ENCODE measurements at places on chromosomes 6 and 20.

DNA sequence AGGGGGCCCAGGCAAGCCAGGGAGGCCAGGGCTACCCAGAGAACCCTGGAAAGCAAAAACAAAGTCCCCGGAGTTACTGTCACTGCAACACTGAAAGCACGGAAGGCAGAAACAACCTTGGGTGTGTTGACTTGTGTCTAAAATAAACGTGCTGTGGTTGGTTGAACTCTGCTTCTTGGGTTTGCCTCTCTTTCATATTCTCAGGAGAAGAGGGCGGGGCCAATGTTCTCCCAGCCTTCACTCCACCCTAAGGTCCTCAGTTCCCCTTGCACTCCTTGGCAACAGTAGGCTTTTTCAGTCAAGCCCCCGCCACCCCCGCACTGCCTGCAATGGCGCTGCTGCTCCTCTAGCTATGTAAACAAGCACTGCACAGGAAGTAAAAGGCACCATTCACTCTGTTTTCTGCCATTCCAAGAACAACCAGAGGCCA is 60.9 kb downstream of the COL9A1 start:
- no peak for DNase-seq

DNA sequence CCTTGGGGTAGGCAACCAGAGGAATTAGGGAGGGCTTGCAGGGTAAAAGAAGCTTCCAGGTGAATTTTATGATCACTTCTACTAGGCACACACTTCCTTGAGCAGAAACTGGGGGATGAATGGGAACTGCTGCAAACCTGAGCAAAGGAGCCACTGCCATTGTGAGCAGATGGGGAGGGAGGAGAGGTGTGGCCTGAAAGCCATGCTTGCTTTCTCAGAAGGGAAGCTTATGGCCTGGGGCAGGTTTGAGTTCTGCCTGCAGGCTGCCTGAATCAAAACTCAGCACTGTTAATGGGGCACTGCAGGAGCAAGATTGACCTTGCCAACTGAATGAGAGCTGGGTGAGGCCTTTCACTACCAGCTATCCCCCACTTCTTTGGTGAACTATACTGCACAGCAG is 328.1 kb downstream of the NKAIN2 start:
- no peak for DNase-seq

GRCh38 chr6:42331019-42331418 is 113.4 kb upstream of the MRPS10 start:
- DNase-seq: no peak

DNA sequence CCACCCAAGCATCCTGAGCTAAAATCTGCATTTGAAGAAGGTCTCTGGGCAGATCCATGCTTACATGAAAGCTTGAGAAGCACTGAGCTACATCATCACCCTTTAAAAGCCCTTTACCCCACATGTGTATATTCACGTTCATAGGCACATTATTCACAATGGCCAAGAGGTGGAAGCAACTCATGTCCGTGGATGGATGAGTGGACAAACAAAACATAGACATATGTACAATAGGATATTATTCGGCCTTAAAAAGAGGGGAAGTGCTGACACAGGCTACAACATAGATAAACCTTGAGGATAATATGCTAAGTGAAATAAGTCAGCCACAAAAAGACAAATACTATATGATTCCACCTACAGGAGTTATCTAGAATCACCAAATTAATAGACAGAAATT is 17.6 kb downstream of the ADGRF5 start:
- DNase-seq: no peak

GRCh38 chr6:10968776-10969175 is 75.3 kb downstream of the ELOVL2 start:
- DNase-seq: no peak

DNA sequence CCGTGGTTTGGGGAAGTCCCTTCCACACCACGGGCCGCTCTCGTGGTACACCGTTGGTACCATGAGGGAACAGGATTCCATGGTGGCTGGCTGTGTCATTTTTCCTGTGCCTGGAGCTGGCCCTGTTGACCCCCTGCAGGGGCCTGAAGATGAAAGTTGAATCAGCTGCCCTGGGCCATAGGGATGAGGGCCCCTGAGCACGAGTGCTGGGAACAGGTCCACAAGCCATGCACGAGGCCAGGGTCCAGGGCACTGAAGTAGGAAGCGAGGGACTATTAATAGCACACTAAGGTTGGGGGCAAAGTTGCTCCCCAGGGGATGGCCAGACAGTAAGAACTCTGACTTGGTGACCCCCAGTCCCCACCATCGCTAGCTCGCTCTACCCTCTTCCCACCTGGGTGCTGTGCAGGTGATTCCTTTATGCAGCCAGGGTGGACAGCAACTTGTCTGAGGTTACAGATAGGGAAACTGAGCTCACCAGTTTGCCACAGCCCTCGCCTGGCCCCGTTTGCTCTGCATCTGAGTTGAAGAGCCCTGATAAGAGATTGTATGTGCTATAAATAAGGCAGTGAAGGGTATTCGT is 46.6 kb downstream of the SLC13A3 start:
- no peak for DNase-seq

GRCh38 chr20:41645372-41645771 is 27.2 kb upstream of the CHD6 start:
- no peak for DNase-seq

- DNase-seq: peak; percentile 22
These were observed 300.7 kb downstream of the CLIC5 start for GRCh38 chr6:45714741-45715507.

GRCh38 chr20:44981736-44982406 is 15.6 kb downstream of the STK4 start:
- DNase-seq: no peak

- DNase-seq: no peak
These were observed 443.1 kb upstream of the ID4 start for GRCh38 chr6:19394051-19394450.

DNA sequence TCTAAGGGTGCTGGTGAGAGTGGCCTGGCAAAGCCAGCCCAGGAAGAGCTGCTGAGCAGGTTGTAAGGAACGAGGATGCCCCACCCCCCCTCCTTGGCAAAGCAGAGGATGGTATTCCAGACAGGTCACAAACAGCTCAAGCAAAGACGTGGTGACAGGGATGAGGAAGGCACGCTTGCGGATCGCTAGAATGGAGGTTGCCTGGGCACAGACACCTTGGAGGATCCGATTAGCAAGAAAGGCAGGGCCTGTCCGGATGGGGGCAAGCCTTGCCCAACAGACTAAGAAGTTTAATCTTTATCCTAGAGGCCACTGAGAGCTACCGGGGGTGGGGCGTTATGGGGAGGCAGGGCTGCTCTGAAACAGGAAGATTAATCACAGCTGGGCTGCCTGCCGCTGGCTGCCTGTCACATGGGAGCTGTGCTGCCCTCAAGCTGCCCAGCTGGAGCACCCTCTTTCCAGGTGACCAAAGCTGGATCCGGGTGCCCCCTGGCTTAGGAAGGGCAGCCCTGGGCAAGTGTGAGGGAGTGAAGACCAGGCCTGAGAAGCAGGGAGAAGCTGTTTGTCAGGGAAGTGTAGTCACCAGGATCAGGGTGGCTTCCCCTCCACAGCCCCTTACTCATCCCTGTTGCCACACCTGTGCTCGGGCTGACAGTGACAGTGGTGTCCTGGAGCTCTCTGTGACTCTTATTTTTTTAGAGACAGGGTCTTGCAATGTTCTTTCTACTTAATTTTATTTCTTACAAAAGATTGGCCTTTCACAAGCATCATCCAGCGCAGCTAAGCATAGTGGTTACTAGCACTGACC is 9.1 kb upstream of the MAPK13 start:
- no peak for DNase-seq

DNA sequence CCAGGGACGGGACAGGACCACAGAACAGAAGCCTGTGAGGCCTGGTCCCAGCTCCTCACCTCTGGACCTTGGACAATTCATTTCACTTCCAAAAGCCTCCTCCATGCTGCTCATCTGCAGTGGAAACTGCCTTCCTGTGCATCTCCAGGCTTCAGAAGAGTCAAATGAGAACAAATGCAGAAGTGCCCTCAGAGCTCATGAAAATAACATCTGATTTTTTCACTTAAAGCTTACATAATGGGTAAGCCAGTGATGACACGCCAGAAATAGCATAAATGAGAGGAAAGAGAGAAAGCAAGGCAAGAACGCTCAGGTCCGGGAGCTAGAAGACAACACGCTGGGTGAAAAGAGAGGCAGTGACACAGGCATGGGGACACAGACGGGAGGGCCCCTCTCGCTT is 7.9 kb downstream of the CNKSR3 start:
- DNase-seq: no peak

GRCh38 chr20:24960861-24961260 is 11.8 kb downstream of the CST7 start:
- DNase-seq: no peak

GRCh38 chr6:35093118-35093445 is 48.1 kb downstream of the TCP11 start:
- no peak for DNase-seq

DNA sequence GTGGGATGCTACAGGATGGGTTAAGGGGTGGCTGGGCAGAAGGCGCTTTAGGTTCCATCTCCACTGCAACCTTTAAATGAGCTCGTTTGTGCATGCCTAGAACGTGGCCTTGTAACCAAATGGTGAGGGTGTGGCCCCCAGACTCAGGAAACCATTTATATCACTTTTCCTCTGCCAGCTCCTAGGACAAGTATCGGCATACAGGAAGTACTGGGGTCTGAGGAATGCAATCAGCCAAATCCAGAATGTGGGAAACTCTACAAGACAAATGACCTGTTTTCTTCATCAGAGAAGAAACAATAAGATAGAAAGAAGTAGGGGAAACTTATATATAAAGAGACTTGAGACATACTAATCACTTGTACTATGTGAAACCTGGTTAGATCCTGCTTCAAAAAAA is 21.2 kb downstream of the AK9 start:
- no peak for DNase-seq

GRCh38 chr6:125640441-125641150 is 108.8 kb upstream of the HEY2 start:
- DNase-seq: no peak

- no peak for DNase-seq
These were observed 44.5 kb downstream of the SULF2 start for GRCh38 chr20:47740862-47741184.
